ENCODE measurements at places on chromosomes 2 and 18.
A peak's percentile ranks its signal among the peaks of the same experiment; 100 is the strongest.

DNA sequence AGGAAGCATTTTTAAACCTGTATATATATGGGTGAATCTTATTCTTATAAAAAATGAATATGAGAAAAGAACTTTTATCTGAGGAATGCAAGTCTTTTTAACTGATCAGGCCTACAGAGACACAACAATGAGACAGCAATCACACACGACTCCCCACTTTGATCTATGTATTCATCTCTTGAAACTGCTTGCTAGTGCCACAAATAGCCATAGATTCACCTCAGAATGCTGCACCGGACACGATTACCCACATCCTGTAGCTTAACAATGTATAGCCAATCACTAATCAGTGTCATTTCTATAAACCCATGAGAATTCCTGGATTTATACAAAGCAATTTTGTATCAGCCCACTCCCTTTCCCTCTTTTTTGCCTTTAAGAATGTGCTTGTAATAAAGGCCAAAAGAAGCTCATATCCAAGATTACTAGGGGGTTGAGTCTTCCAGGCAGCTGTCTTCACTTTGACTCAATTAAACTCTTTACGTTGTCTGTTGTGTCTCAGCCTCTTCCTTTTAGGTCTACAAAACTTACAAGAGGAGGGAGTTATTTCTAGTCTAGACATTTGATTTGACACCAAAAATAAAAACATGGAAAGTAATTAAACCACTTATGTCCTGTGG is 94.9 kb downstream of the MBD2 start:
- DNase-seq, result no peak

GRCh38 chr2:39816428-39816827 is 37.4 kb upstream of the THUMPD2 start:
- DNase-seq, result no peak

- DNase-seq, result no peak
Observed at GRCh38 chr18:9738266-9738969, 30.3 kb downstream of the RAB31 start.

GRCh38 chr2:231244382-231245248 is 46.2 kb downstream of the ARMC9 start:
- DNase-seq, result no peak

DNA sequence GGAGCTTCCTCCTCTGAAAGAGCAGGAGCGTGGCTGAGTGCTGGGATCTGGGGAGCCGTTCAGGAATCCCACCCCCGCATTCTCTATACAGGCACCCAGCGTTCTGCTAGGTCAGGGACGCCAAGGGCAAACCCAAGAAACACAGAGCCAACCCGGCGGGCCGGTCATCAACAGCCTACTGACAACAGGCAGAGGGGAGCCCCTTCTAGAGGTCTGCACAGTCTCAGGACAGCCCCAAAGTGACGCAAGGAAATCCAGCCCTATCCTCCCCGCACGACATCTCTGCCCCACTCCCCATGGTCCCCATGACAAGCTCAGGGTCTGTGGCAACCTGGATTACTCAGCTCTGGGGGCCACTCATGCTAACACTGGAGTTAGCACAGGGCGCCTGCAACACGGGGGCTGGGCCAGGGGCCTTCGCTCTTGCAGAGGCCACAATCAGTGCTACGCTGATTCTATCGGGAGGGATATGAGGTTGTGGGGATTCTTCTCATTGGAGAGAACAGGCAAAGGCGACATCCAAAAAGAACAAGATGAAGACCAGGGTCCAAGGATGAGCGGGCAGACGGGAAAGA is 81.6 kb downstream of the PXDN start:
- peak; percentile 15 for DNase-seq

- no peak for DNase-seq
Observed at GRCh38 chr2:126761256-126761980, 105.5 kb downstream of the GYPC start.

DNA sequence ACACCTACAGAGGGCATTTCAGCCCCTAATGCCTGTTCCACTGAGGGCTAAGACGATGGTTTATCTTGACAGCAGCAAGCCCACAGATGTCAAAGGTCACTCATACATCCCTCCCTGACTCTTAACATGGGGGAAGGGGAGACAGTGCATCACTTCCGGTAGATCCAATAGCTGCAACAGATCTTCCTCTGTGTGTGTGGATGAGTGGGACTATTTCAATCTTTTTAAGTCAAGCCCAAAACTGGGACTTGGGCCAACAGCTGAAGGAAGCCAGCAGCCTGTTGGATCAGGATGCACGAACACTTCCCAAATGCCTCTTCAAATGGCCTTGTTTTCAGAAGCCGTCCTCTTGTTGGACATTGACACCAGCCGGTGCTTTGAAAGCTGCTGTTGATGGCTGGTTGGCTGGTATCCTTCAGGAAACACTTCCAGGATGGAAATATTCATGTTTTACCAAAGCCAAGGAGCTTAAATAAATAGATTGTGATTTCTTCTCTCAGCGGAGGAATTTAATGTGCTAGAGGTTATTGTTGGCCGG is 59.2 kb downstream of the IL1R2 start:
- DNase-seq, result no peak

GRCh38 chr18:48075707-48076093 is 145.2 kb upstream of the SMAD2 start:
- no peak for DNase-seq

DNA sequence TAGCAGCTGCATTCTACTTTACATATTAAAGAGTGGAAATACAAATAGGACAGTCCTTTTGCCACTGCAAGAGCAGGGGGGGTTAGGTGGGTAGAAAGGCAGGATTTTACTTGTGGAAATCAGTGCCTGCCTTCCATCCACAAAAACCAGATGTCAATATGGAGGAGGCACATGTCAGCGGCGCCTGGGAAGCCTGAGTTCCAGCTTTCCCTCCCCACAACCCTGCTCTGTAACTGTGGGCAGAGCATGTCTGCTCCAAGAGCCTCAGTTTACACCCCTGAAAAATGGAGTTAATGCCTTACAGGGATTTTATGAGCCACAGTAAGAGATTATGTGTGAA is 32.9 kb downstream of the STEAP3 start:
- DNase-seq, result no peak

DNA sequence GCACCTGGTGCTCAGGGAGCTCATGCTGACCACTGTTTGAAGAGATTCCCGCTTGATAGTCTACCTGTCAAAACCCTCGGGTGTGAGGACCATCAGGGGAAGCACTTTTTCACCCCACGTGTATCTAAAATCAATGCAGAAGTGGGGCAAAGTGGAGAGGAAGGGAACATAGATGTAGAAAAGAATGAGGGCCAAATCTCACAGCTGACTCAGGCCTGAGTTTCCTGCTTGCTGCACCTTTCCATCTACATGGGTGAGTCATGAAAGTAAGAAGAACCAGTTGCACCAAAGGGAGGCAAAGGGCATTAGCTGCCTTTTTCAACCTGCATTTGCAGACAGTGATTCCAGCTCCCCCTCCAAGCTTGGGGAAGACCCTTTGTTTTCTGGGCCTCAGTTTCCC is 100.2 kb upstream of the MYCN start:
- no peak for DNase-seq

DNA sequence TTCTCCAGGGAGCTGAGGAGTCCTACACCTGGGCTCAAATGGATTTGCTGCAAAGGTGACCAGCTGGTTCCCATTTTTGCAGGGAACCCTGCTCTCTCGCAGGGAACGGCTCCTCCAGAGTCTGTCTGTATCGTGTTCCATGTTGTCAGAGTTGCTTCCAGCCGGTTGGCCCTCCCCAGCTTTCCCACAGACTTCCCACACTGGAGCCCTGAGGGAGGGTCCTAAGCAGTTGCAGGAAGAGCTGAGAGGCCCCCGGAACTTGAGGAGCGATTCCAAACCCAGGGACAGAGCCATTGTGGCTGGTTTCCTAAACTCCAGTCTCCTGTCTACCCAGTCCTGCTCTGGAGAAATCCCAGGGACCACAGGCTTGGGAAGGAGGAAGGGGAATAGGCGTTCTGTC is 121.7 kb upstream of the PPP1CB start:
- no peak for DNase-seq

- no peak for DNase-seq
Observed at GRCh38 chr2:54605836-54606235, 117.6 kb upstream of the EML6 start.

DNA sequence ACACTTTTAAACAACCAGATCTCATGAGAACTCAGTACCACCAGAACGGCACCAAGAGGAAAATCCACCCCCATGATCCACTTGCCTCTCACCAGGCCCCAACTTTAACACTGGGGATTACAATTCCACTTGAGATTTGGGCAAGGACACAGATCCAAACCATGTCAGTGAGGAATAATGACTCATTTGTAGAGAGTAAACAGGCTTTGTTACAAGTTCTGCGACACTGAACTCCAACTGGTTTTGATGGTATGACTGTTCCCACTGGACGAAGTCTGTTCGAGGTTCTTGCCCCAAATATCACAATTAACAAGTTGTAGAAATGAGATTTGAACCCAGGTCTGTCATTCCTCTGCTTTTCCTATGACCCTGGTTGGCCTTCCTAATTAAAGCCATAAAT is 718.1 kb upstream of the ID2 start:
- no peak for DNase-seq

- DNase-seq, result no peak
Observed at GRCh38 chr2:106547164-106547903, 60.2 kb downstream of the CD8B2 start.

DNA sequence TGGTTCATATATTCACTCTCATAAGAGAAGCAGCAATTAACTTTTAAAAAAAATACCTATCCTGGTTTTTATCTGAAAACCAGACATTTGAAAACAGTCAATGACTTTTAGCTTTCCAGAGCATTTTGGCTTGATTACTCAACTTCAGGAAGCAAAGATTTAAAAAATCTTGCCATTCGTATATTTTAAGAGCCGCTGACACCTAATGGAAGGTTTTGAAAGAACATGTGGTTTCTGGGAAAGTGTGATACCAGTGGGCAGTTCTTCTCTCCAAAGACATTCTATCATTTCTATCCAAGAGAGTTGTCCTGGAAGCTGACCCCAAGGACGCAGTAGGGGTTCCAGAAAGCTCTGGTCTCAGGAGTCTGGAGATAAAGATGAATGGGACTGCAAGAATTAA is 234.7 kb downstream of the TTC32 start:
- DNase-seq, result no peak

DNA sequence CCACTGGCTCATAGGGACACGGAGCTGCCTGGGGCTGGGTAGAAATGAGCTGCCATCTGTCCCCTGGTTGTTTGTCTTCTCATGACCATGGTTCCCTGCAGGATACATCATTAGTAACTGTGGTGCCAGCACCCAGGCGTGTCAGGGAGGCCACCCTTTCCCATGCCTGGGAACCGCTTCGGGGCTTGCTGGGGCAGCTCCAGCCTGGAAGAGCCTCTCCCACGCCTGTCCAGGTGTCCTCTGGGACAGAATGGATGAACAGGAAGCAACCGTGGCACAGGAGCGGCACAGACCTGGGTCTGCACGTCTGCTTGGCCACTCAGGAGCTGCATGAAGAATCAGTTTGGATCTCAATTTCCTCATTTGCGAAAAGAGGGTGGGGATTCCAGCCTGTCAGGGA is 34.8 kb downstream of the SDC1 start:
- DNase-seq, result no peak

- DNase-seq, result no peak
Observed at GRCh38 chr2:240594511-240595380, 8.2 kb downstream of the CAPN10 start.

GRCh38 chr2:190119923-190120590 is 57.5 kb upstream of the MSTN start:
- no peak for DNase-seq

GRCh38 chr2:45168711-45169338 is 159.6 kb upstream of the SIX2 start:
- DNase-seq, result no peak

DNA sequence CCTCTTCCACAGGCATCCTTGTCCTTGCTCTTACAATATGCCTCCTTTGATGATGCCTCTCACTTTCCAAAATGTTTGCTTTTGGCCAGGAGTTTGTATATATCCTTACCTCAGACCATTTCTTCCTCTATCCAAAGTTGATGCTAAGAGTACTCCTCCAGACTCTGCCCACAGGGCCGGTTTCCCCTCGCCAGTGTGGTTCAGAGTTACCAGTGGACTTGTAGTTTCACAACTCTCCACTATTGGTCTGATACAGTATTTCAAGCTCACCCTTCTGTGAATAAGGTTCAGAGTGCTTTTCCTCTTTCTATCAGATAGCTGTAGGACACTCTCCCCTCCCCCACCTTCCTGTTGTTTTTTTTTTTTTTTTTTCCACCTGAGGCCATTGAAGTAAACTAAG is 42.2 kb upstream of the LINC00305 start:
- DNase-seq, result no peak

Measured in H9 (cell line).